ENCODE measurements at places on chromosomes 2 and 18. TPM values are rescaled to one million over a fixed set of nuclear protein-coding genes. Genes with fewer than 3 reads are reported as not detected.

Gene FNDC4
- total RNA-seq, result 3.9 TPM

Gene PLEKHH2
- 3.5 TPM for total RNA-seq

Gene PJVK
- total RNA-seq, result 8.0 TPM

Gene HK2
- 27.6 TPM for total RNA-seq

Gene SCN3A
- 8.2 TPM for total RNA-seq

Gene DOK6
- total RNA-seq, result 5.4 TPM

DNA sequence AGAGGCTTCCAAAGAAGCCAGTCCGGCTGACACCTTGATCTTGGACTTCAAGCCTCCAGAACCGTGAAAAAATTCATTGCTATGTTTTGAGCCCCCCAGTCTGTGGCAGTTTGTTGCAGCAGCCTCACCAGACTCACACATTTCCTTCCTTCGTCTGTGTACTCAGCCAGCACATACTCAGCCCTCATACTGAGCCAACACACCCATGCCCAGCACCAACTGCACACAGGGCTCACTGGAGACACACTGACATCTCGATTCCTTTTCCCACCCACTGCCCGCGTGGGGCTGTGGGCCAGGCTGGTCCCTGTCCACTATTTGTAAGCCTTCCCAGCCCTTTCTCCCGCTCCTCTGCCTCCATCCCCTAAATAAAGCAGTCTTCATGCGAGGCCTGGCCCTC, 24.1 kb upstream of the NMUR1 start:
- DNase-seq, result no peak

DNA sequence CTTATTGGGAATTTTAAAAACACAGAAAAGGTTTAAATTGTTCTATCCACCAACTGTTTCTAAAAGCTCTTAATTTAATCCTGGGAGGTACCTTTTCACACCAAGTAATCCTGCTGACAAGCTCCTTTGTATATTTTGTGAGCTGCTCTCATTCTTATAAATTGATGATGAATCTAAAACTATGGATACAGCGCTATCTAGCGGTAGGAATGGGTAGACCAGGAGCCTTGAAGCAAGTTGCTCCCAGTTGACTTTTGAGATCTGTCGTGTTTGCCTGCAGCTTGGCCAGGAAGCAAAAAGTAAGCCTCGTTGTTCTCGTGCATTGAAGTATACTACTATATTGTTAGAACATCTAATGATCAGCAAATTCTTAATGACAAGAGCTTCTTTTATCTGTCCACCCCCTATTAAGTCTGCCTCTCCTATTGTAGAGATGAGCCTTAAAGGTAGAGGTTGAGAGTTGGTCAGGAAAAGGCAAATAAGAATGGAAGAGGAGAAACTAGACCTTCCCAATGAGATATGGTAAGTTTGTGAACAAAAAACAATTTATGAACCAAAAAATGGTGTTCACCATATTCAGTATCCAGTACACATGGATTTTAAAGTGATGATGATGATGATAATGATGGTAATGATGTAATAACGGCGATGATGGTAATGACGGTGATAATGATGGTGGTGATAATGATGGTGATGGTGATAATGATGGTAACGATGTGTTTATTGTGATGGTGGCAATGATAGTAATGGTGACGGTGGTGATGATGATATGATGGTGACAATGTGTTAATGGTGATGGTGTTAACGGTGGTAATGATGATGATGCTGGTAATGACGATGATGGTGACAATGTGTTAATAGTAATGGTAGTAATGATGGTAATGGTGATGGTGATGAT, 212.1 kb upstream of the NCKAP5 start:
- DNase-seq, result no peak

DNA sequence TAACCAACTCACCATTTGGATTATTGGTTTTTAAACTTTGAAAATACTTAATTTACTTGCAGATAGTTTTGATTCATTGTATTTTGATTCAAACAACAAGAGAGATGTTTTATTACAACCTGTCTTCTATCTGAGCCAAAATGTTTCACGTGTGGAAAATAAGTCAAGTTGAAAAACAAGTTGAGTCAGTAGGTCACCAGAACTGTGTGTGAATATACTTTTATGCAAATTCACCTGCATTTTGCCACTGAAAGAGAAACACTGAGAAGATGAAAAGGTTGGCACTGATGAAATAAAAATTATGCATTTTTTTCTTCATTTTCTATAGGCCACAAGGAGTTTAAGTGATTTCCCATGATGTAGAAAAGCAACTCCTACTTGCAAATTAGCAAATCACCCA, 68.3 kb downstream of the ICOS start:
- no peak for DNase-seq

- DNase-seq, result no peak
These were observed 37.6 kb downstream of the RMC1 start for GRCh38 chr18:23540867-23541266.

- DNase-seq, result no peak
These were observed 6.5 kb upstream of the MAL start for GRCh38 chr2:95018861-95019550.

DNA sequence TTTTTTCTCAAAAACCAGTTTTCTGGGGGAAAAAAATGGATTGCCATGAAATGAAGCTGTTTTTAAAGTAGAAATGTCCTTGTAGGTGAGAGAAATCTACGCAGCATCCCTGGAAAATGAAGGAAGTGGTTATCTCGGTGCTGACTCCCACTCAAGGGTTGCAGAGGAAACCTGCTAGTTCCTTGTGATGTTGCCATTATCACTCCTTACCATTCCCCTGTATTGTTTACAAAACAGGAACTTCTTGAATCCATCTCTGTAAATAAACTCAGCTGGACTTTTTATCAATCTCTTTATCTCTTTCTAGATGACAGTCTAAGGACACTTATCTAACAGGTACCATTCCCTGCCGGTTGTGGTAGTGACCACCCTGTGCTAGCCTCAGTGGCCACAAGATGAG, 61.2 kb downstream of the FEZ2 start:
- no peak for DNase-seq

- no peak for DNase-seq
These were observed at the start of gene DCDC2C for GRCh38 chr2:3703236-3703756. DCDC2C (plus strand) TSS chr2:3703575; CDS start chr2:3703752, 177 bp downstream.

- no peak for DNase-seq
These were observed 20.2 kb downstream of the LGALSL start for GRCh38 chr2:64474121-64474571.

DNA sequence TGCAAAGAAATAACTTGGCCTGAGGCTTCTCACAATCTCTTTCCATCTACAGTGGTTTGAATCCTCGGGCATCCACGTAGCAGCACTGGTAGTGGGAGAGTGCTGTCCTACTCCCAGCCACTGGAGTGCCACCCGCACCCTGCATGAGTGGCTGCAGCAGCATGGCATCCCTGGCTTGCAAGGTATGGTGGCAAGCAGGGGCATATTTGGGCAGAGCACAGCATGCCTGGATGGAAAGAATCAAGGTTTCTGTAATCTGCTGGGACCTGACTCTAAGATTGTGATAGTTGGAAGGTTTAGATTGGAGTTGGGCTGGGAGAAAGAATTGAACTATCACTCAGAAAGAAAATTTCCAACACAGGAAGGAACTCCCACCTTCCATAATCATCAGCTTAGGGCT, 4.0 kb downstream of the CAD start:
- no peak for DNase-seq

- no peak for DNase-seq
These were observed 219.7 kb downstream of the GULP1 start for GRCh38 chr2:188511346-188511745.

DNA sequence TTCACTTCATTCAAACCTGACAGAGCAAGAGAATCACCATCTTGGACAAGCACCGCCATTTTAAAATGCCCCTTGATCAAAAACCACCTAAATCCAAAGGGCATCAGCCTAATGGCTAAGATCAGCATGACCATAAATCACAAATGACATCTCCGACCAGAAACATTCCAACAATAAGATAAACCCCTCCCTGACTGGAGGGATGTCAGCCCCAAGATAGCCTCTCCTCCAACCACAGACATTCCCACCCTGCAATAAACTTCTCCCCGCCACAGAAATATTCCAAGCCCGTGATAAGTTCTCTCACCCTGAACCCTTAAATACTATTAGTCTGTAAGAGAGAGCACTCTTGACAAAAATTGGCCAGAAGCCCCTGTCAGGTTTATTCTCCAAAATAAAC, 21.6 kb upstream of the LYPD1 start:
- no peak for DNase-seq

- DNase-seq, result no peak
These were observed 55.5 kb upstream of the ALKAL2 start for GRCh38 chr2:343355-343754.

DNA sequence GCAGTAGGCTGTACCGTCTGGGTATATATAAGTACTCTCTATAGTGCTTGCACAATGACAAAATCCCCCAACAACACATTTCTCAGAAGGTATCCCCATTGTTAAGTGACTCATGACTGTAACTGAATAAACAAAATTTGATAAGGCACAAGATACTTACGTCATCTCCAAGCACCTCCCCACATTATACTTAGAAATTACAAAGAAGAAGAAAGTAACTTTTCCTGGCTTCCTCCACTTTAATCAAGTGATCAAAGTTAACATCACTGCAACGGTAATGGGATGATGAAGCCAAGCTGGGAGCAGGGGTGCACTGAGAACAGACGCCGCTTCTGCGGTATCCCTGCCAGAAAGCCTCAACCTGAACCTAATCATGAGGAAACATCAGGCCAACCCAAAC, 9.7 kb downstream of the TNS1 start:
- no peak for DNase-seq
